ENCODE measurements at places on chromosomes 12 and 14. TPM values are rescaled to one million over a fixed set of nuclear protein-coding genes. Genes with fewer than 3 reads are reported as not detected.

Gene SMCO3
- 2.3 TPM for polyA plus RNA-seq

Gene OXA1L
- 148 TPM for polyA plus RNA-seq

Gene KLRC1
- 0.84 TPM for polyA plus RNA-seq

Gene OAS1
- polyA plus RNA-seq, result 13.8 TPM

Gene TEX52
- polyA plus RNA-seq, result 0.60 TPM

Gene CCDC175
- 0.73 TPM for polyA plus RNA-seq

Gene ATP2A2
- polyA plus RNA-seq, result 162 TPM

Gene CD9
- polyA plus RNA-seq, result 169 TPM

Gene RPGRIP1
- polyA plus RNA-seq, result 0.47 TPM

Gene GPRC5A
- 7.4 TPM for polyA plus RNA-seq

DNA sequence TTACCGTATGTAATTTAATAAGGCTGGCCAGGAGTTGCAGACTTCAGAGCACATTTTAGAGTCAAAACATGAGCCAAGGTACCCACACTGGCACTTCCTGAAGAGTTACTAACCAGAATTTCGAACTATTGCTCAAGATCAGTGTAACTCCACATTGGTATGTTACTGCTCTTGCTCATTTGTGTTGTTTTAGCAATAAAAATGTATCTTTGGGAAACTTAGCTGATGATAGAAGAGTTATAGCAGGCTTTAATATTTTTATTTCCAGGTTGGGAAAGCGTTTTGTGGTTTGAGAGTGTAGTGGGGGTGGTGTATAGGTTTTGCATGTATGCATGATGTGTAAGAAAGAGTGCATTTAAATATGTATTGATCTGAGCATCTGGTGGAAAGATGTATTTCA lies 96.6 kb downstream of the SCN8A start:
- DNase-seq, result no peak

- DNase-seq, result peak; percentile 82
These were observed 4.8 kb downstream of the HOXC5 start for GRCh38 chr12:54037360-54038283.

- no peak for DNase-seq
These were observed 3.1 kb downstream of the DIP2B start for GRCh38 chr12:50507930-50508329.

GRCh38 chr12:20212658-20213555 lies 155.4 kb upstream of the PDE3A start:
- DNase-seq, result peak; percentile 53

GRCh38 chr12:124397807-124398577 lies 103.1 kb downstream of the RFLNA start:
- no peak for DNase-seq

DNA sequence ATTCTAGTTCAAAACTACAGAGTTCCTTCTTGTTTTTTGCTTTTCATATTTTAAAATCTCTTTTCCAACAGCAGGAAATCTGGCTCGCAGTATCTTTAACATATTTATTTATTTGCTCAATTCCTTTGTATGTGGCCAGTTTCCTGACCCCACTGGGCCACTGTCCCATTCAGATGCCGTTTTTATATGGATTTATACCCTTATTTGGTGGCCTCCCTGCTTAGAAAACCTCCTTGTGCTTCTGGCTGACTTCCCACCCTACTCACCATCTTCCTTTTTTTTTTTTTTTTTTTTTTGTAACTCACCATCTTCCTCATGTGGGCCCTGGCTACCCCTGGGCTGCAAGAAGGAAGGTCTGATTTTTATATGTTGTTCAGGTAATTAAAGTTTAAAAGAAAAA lies 53.9 kb downstream of the TTLL5 start:
- no peak for DNase-seq

DNA sequence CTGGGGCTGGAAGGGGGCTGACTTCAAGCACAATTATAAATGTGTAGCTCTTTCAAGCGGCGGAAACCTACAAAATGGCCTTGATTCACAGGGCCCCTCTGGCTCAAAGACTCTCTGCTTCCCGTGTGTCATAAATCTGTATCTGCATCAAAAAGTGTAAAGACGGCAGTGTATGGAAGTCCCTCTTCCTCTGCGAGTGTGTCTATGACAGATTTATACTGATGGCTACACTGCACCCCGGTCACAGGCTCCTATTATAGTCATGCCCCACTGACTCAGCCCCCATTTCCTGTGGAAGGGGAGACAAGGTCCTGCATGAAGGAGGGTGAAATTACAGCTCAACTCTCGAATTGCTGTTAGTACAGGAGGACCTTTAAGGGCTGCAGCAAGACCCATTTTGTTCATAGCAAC lies 68.6 kb downstream of the HMGA2 start:
- DNase-seq, result no peak

DNA sequence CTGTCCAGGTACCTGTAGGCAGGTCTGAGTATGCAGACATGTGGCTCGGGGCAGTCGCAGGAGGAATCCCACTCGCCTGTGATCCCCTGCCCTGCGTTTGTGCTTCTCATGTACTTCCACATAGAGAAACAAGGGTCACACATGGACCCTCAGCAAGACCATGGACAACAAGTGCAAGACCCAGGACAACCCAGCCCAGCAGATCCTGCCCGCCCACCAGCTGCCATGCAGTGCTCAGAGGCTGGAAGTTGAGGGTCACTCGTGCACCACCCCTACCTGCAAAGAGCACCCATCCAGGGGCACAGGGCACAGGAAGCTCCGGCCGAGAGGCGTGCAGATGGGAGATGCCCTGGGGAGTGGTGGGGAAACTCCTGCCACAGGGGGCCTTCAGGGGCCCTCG lies 67.5 kb upstream of the C14orf180 start:
- DNase-seq, result no peak

DNA sequence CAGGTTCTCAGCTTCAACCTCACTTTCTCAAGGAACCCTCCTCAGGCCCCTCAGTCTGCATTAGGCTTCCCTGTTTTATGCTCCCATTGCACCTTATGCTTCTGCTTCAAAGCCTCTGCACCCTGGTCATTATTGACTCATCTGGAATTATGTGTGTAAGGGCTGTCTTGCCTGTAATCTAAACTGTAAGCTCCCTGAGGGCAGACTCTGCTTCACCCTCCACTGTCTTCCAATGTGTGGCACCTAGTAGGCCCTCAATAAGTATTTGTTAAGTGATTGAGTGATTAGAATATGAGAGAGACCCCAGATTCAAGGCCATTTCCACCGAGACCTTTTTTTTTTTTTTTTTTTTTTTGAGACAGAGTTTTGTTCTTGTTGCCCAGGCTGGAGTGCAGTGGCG lies 79.1 kb downstream of the VCPKMT start:
- no peak for DNase-seq

DNA sequence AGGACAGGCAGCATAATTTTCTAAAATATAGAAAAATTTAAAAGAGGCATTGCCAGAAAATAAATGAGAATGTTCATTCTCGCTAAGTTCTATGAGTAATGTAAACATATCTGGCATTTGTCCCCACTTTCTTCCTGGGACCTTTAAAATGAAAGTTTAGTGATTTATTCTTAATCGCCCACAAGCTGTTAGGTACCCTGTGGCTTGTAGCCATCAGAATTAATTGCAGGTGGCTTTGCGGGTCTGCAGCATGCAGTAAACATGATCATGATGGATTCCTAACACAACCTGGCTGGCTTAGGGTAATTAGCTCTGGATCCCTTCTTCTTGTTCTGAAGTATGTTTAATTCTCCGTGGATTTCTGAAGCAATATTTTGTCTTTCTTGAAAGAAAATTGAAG lies 103.5 kb upstream of the FRMD6 start:
- DNase-seq, result no peak

DNA sequence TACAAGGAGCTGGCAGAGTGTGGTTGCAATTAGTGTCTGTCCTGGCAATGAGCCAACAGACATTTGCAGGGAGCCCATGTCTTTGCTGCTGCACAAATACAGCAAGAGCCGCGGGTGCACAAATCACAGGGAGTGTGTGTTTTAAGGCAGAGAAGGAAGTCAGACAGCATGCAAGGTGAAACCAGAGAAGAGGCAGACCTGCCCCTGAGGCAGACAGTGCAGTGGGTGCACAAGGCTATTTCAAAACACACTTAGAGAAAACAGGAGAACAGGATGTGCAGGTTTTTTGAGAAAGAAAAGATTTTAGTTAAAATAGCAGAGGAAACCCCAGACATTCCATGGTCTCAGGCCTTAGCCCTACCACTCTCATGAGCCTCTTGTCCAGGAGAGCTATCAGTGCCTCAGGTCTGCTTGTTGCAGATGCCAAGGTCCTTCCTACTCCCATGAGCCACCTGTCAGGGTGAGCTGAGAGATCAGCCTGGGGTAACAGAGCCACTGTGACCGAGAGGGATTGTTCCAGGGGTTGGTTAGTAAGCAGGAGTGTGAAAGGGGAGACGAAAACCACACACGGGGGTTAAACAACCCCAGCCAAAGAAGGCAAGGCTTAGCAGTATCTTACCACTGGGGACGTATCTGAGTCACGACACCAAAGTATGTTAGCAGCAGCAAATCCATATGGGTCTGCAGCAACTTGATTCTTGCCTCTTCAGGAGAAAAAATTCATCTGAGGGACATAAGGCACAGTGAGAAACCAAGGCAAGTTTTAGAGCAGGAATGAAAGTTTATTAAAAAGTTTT lies 78.1 kb downstream of the C14orf132 start:
- no peak for DNase-seq

DNA sequence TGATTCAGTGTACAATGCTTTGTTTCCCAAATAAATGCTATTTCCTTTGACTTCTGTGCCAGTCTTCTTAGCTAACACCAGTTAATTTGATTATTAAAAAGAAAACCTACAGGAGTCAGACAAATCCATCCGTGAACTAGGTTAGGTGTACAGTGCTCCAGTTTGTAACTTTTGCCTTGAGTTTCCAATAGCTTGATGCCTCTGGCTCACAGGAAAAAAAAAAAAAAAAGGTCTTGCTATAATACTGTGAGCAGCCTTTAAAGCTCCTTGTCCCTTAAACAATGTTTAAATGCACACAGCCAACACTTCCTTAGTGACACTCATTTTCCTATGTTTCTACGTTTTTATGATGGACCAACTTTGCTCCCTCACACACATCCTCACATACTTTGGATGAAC lies 71.8 kb upstream of the TMX1 start:
- DNase-seq, result no peak

- no peak for DNase-seq
These were observed 53.1 kb downstream of the NFKBIA start for GRCh38 chr14:35351497-35351896.

DNA sequence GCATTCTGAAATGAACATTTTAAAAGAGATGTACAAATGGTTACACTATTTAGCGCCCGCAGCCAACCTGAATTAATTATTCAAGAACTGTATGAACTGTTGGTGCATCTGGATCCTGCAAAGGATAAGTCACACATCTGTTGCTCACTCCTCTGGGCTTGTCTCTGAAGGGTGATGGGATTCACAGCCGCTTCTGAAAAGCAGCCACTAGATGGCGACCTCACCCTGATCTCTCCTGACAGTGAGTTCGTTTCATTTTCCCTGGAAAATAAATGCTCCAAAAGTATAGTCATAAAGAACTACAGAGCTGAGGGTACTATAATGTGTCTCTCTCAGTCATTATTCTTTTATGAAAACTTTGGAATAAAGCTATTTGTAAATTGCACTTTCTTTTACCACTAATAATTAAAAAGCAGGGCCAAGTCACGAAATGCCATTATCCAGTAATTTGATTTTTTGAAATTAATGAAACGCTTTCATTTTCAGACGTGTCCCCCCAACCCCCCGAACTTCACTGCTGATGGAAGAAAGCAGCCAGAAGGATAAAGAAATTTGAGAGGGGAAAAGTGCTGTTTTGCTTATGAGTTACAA lies 789.6 kb downstream of the NRXN3 start:
- DNase-seq, result peak; percentile 54

- no peak for DNase-seq
These were observed 62.0 kb upstream of the SCN8A start for GRCh38 chr12:51528852-51529650.

DNA sequence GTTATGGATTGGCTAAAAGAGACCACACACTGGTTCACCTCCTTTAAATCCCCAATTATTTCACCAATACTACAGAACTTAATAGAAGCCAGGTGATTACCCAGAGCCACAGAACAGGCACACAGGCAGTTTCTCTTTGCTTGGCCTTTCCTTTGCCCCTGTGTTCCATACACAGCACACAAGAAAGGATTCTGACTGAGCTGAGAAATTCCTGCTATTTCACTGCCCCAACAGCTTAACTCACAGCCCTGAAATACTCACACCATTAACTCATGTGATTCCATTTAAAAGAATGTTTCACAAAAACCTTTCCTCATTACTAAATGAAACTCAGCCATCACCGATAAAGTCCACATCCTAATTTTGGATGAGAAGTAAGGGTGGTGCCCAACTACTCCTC lies 133.6 kb downstream of the MED13L start:
- no peak for DNase-seq

DNA sequence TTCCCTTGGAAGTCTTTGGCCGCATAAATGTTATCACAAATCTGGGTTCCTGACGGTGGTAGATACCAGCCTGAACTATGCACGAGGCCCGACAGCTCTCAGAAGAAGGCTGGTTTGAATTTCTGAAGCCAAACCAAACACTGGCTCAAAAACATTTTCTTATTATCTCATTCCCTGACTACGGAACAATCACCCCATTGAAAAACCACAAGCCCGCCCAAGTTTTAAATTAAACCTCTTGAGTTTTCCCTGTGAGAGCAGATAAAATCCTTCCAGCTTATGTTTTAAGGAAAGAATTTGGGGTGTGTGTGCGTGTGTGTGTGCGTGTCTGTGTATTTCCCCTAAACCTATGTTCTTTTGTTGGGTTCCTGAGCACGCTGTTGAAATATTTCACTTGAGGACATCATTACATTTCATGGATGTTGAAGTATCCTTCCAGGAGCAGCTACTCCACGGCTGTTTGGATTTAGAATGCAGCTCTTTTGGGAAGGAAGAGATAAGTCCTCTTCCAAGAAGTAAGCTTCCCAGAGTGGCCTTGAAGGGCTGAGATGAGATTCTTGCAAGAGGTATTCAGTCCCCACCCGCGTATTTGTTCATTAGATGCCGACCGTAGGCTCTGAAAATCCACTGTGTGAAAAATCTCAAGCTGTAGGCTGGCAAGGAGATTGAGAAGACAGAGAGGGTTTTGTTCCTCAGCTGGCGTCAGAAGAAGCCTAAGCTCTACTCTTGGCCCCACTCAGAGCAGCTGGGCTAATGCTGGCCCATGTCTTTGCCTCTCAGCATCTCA lies 131.0 kb upstream of the NCOR2 start:
- no peak for DNase-seq

All from renal pelvis (tissue), 12 donors.